ENCODE measurements at places on chromosomes 1 and 21.

- no peak for DNase-seq
Observed at GRCh38 chr1:182062223-182062622, 711 bp upstream of the ZNF648 start.

DNA sequence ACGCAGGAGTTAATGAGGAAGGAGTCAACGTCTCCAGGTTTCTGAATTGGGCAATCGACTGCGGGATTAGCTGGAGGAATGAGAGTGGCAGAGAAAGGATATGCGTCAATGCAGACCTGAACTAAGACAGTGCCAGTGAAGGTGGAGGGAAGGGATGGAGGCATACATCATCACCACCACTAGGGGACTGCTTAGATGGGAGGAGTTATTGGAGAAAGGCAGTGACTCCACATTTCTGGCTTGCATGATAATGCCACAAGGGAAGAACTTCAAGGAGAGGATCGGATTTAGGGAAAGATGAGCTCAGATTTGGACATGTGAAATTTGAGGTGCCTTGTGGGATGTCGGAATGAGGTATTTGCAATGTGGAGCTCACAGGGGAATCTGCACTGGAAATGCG, 17.5 kb downstream of the VASH2 start:
- DNase-seq = no peak

GRCh38 chr1:24517898-24518297, 15.3 kb downstream of the RCAN3 start:
- DNase-seq = no peak

DNA sequence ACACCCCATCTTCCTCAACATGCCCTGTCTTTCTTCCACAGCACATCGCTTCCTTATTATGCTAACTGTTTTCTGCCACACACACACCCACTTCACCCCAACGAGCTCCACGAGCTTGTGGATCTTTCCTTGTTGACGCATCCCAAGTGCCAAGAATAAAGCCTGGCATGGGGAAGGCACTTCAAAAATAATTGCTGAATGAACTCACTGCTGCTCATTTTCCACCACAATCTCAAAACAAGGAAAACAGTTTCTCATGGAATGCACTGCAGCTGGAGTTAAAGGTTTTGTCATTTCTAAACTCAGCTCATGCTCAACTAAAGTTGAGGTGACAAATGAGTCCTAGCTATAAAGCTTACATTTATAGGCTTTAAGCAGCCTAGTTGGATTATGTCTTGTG, 86.0 kb downstream of the TIAM1 start:
- DNase-seq = no peak

DNA sequence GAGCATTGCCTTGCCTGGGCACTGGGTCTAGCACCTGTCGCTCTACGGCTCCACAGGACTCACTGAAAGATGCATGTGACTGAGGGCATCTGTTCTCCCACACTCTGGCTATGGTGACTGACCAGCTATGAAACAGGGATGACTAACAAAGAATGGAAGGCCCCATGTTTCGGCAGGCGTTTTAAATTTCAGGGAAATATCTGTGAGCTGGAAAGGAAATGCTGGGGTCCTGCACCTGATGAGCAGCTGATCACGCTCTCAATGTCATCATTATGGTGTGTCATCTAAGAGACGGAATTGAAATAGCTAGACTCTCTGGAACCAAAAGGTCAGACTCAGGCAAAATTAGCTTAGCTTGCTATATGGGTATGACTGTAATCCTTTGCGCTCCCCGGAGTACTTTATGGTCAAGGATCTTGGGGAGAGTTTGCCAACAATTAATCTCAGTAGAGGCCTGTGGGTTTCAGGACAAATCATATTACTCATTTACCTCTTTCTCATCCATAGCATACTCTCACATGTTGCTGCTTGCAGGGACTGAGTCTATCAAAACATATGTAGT, 24.5 kb upstream of the PALMD start:
- no peak for DNase-seq

DNA sequence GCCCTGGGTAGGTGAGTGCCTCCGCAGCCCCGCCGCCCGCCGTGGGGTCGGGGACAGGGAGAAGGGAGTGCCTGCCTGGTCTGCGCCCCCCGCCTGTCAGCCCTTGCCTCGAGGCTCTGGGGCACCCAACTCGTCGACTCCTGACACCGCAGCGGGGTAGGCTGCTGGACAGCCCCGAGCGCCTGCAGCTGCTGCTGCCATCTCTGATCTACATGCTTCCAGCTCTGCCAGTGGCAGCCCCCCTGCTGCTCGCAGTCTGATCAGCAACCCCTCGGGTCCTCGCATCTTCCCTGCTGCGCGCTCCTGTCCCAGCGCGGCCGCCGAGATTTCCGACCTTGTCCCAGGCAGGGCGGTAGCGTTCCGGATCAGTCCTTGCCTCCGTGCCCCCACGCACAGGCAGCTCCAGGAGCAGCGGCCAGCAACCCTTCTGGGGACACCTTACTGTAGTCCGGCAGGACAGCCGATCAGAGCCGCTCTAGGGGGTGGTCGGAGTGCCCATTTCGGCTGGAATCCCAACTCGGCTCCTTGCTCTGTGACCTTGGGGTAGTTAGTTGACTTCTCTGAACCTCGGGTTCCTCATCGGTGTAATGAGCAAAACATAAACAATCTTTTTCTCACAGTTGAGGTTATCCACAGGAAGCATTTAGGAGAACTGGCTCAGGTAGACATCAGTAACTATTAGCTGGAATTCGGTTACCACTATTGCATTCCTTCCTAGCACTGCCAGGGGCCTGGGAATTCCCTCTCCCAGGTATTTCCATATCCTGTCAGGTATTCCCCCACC, 540 bp downstream of the BCAN start:
- DNase-seq = no peak

- no peak for DNase-seq
Observed at GRCh38 chr1:91660708-91661107, 160.1 kb downstream of the CDC7 start.

- DNase-seq = no peak
Observed at GRCh38 chr1:193256019-193256418, 69.6 kb upstream of the B3GALT2 start.

GRCh38 chr1:197024460-197024859, 42.6 kb downstream of the F13B start:
- no peak for DNase-seq

DNA sequence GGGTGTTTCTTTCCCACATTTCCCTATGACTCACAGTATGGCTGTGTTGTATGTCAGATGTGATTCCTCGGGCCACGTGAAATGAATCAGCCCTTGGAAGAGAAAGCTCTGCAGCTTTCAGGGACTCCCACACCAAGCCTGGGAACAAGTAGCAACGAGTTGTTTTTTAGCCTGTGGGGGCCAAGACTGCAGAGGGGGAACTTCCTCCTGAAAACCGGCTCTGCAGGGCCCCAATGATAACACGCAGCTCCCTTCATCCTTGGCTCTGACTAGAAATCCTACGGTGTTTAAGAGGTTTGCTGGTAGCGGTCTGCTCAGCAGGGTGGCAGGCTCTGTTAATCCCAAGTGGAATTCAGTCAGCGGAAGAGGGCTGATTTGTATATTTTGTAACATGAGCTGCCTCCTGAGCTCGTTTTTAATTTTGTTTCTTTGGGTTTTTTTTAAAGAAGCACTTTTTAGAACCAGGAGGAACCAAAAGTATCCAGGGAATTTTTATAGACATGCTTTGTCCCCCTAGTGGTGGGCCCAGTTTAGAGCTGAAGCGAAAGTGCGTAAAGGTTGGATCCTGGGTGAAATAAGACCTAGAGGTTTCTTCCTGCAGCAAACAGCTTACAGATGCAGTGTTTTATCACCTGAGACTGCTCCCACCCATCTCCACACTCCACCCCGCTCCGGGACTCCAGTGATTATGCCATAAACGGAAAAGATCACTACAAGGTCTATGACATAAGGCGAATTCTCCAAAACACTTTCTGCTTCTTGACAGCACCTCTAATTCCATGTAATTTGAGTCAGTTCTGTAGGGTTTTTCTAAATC, 48.8 kb downstream of the LAMC2 start:
- no peak for DNase-seq

DNA sequence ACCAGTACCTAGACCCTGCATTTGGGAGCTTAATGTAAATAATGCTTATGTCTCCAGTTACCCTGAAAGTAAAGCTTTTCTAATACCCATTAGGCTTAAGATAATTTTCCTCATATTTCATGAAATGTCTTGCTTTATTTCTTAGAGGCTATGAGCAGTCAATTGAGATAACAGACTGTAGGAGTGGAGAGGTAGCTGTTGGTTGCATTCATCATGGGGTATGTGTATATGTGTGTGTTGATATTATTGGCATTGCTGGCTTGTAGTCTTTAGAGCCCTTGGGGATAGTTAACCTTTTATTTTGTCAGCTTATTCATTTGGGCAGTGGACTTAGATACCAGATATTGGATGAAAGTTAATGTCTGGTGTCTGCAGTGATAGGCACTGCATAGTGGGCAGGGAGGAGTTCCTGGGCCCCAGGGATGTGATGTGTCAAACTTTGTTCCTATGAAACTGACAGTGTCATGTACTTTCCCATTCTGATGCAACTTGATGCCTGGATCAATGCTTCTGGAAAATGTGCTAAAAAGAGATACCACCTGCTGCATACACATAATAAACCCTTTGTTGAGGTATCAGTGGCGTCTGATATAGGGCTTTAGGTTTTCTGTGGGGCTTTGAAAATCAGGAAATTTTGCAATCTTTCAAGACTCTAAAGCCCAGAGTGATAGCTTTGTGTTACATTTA, 83.9 kb downstream of the MAST2 start:
- DNase-seq = no peak

DNA sequence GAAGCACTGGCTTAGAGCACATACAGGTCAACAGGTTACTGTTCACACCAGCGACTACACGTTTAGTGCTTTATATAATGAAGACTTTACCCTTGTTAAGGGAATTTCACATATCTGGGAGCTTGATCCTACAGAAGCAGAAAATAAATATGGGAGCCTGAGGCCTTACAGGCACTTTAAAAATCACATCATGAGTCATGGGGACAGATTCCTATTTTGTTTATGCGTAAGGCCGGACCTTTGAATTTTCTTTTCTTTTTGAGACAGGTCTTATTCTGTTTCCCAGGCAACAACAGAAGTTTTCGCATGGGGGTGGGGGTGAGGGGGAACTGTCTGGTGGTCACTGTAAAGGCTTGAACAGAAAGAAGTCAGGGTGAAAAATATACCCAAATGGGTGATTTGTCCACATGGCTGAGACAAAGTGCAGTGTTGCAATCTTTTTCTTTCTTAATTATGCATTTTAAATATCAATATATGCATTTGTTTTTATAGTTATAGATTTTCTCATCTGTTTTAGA, 276.7 kb downstream of the KCNH1 start:
- no peak for DNase-seq

DNA sequence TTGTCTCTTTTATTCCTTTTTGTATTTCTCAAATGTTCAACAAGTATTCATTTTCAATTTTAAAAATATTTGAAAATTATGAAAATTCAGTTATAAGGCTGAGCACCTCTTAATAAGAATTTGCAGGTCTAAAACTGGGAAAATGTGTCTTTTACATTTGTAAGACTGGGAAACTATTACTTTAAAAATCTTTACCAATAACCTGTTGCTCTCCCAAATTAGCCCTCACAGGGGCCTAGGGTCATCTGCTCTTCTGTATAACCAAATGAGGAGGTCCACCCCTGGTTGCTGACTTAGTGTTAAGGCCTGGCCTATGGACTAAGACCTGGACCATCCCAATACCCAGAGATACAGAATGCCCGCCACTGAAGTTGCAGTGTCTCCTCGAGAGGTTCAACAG, 280.5 kb downstream of the PLPP3 start:
- DNase-seq = no peak

- no peak for DNase-seq
Observed at GRCh38 chr1:164320790-164321731, 237.9 kb upstream of the PBX1 start.

DNA sequence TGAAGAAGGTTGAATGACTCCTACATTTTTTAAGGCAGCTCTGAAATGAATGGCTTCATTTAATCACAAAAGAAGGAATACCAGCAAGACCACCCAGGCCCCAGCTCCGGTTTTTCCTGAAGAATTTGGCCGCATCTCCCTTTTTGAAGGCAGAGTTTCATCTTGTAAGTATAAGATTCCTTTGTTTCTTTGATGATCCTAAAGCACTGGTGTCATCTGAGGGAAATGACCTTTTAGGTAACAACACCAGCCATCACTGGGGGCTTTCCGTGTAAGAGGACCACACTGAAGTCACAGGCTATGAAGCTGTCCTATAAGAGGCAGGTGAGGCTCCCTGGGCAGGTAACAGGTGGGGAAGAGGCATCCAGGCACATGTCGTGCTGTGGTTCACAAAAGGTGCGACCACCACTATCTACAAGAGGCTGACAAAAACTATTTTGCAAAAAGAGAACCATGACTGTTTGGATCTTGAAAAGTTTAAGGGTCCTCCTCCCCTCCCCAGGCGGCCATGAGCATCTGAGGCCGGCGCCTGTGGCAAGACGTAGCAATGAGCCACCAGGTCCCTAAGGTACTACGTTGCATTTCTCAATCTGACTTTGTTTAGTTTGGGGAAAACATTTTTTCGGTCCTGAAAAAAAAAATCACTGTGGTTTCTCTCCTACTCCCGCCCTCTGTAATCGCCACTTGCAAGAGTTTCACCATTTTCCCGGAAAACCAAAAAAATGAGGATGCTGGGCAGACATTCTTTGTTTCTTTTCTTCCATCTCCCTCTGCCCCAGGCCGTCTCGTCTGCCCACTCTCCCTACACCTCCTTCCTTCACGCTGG, 46.3 kb upstream of the IRF2BP2 start:
- no peak for DNase-seq

DNA sequence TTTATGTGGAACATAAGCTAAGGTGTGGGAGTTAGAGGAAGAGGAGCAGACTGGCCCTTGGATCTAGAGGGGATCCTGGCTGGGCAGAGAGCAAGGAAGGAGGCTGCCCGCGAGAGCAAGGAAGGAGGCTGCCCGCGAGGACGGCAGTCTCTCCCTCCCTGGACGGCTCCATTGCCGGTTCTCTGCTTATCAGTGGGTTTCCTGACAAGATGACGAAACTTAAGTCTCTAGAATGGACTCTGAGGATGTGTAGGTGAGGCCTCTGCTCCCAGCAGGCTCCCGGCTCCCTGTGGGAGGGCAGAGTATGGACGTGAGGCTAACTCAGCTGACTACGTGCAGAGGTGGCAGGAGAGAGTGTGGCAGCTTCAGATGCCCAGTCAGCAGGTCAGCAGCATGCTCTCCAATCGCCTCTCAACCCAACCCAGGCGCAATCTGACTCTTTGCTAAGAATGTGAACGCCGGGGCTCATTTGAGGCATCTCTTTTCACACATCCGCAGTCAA, 6.1 kb downstream of the MYBPHL start:
- DNase-seq = no peak

GRCh38 chr1:215603319-215603718, 36.2 kb downstream of the KCTD3 start:
- no peak for DNase-seq

DNA sequence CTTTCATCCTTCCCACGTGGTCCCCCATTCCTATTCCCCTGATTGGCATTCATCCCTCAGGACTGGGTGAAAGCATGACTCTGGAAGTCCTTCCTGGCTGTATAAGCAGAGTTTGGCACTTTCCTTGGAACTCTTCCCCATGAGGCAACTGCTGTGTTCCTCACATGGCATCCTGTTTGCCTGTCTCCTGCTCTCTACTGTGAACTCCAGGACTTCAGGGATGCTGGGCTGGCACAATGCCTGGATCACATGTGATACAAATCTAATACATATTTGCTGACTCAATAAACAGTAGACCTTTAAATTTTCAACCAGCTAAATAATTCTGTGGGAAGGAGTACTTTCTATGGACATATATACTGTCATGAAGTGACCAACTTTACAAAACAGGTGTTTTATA, 46.8 kb upstream of the EDEM3 start:
- DNase-seq = no peak
